ENCODE measurements at places on chromosomes 16 and 17. TPM values are rescaled to one million over a fixed set of nuclear protein-coding genes. Genes with fewer than 3 reads are reported as not detected.

- no peaks in the 10 kb centered on the region for H3K27me3 ChIP-seq
- H3K27ac ChIP-seq = no peak overlapping the region
- peaks cover 24% of the 10 kb centered on the region for H3K36me3 ChIP-seq
- H3K4me3 ChIP-seq = peak overlapping the region; percentile 6
- DNase-seq = no peak
- peaks cover 20% of the 10 kb centered on the region for H3K4me1 ChIP-seq
These were observed 6.9 kb downstream of the WIPI1 start for GRCh38 chr17:68450391-68450790.

CLDN6 gene
- 33.0 TPM for total RNA-seq

TPSD1 gene
- not detected for total RNA-seq

- no peaks in the 10 kb centered on the region for H3K27me3 ChIP-seq
- no peak overlapping the region for H3K4me3 ChIP-seq
- no peaks in the 10 kb centered on the region for H3K36me3 ChIP-seq
These were observed 212.0 kb downstream of the GRIN2A start for GRCh38 chr16:9970244-9970643.

MMP28 gene
- 10.6 TPM for total RNA-seq

Data from endothelial cell (in vitro differentiated cells).